ENCODE measurements at places on chromosomes 6 and 20. TPM values are rescaled to one million over a fixed set of nuclear protein-coding genes. Genes with fewer than 3 reads are reported as not detected.

The PKIB gene
- 2.3 TPM for total RNA-seq

The SALL4 gene
- total RNA-seq, result 7.7 TPM

The SMLR1 gene
- 0.29 TPM for total RNA-seq

The PAK5 gene
- total RNA-seq, result 0.06 TPM

The TRAPPC3L gene
- 0.06 TPM for total RNA-seq

The STX11 gene
- total RNA-seq, result 6.8 TPM

The TGM2 gene
- 57.3 TPM for total RNA-seq

The FNDC1 gene
- 16.2 TPM for total RNA-seq

The UTRN gene
- total RNA-seq, result 295 TPM

The MMP24 gene
- 1.9 TPM for total RNA-seq

The SNAP25 gene
- 3.2 TPM for total RNA-seq

The DSE gene
- 46.9 TPM for total RNA-seq

The ITPA gene
- total RNA-seq, result 42.7 TPM

The PTK7 gene
- total RNA-seq, result 252 TPM

The CTSZ gene
- total RNA-seq, result 90.0 TPM

The MAVS gene
- total RNA-seq, result 26.6 TPM

The ANGPT4 gene
- total RNA-seq, result 0.12 TPM

The CDC25B gene
- total RNA-seq, result 27.9 TPM

The TRIM10 gene
- 2.7 TPM for total RNA-seq

The SLC44A4 gene
- total RNA-seq, result 28.4 TPM

The TREM1 gene
- total RNA-seq, result 1.2 TPM

The HLA-DRA gene
- total RNA-seq, result 136 TPM

The GTSF1L gene
- not detected for total RNA-seq

The HLA-DRB5 gene
- 1.8 TPM for total RNA-seq

The AIG1 gene
- 39.7 TPM for total RNA-seq

The ZNF165 gene
- total RNA-seq, result 3.0 TPM

The ACTL10 gene
- 0.70 TPM for total RNA-seq

The FHL5 gene
- total RNA-seq, result 0.93 TPM
